ENCODE measurements at places on chromosomes 16 and 17. TPM values are rescaled to one million over a fixed set of nuclear protein-coding genes. Genes with fewer than 3 reads are reported as not detected.
A peak's percentile ranks its signal among the peaks of the same experiment; 100 is the strongest.

The EFCAB5 gene
- total RNA-seq = 0.84 TPM

DNA sequence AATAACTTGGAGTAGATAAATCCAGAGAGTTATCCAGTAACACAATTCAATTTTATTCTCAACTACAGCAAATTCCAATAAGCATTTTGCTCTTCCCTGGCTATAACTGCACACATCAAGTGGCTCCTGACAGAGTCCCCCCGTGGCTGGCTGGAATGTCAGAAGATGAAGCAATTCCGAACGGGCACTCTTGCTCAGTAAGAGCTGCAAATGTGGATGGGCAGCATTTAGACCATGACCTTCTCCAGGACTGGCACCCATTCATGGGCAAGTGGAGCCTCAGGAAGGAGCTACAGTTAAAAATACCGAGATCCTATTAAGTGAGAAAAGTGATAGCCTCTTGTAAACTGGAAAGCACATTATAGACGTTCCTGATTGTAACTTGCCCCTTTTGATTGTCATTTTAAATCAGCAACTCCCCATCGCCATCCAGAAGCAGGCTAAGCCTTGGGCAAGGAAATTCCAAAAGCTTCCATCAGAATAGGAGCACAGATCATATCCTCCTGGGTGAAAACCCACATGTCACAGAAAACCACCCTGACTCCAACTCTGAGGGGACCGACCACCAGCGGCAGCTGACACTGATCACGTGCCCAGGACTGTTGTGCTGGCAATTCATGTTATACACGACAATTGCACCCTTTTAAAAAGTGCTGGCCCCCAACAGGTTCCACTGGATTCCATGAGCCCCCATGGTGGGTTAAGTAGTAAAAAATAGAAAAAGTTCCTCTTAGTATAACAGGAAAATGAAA lies 7.1 kb downstream of the UBE2O start:
- no peak for DNase-seq

DNA sequence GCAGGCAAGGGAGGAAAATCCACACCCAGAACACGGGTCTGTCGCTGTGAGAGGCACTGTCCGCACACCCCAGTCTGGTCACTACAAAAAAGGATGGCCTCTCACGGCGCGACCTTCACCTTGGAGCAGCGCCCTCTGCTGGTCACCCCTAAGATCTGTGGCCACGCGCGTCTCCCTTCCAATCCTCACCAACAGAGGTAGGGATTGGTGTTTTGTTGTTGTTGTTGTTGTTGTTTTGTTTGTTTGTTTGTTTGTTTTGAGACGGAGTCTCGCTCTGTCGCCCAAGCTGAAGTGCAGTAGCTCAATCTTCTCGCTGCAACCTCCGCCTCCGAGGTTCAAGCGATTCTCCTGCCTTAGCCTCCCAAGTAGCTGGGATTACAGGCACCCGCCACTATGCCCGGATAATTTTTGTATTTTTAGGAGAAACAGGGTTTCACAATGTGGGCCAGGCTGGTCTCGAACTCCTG lies 15.0 kb upstream of the C17orf58 start:
- DNase-seq = peak; percentile 62

GRCh38 chr17:42247734-42248133 lies 28.5 kb downstream of the STAT5B start:
- no peak for DNase-seq

The HAS3 gene
- total RNA-seq = 0.55 TPM

DNA sequence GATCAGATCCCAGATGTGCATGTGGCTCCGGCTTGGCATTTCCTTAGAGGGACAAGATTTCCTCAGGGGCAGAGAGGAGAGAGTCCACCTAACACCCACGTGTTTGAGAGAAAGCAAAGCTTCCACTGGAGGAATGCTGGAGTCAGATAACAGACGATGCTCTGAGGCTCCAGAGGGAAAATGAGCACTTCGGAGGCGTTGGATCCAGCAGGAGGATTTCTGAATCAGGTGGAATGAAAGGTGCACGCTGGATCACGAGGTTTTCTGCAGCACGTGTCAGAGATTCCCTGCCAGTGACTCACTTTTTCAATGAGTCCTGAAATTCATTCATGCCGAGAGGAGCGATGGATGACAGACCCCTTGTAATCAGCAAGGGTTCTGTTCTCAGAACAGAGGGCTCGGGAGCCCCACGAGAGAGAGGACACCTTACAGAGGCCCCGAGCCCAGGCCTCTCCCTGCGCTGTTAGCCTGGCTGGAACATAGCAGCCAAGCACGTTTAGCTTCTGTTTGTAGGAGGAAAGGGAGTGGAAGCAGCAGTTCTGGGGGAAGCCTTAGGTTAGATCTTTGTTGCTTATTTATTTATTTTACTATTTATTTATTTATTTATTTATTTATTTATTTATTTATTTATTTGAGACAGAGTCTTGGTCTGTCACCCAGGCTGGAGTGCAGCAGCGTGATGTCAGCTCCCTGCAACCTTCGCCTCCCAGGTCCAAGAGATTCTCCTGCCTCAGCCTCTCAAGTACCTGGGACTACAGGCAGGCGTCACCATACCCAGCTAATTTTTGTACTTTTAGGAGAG lies 49.3 kb upstream of the JPH3 start:
- DNase-seq = no peak

The HOXB7 gene
- total RNA-seq = 0.96 TPM

Measured in CD8-positive, alpha-beta memory T cell (primary cell).